ENCODE measurements at places on chromosomes 3 and 15. TPM values are rescaled to one million over a fixed set of nuclear protein-coding genes. Genes with fewer than 3 reads are reported as not detected.

DNA sequence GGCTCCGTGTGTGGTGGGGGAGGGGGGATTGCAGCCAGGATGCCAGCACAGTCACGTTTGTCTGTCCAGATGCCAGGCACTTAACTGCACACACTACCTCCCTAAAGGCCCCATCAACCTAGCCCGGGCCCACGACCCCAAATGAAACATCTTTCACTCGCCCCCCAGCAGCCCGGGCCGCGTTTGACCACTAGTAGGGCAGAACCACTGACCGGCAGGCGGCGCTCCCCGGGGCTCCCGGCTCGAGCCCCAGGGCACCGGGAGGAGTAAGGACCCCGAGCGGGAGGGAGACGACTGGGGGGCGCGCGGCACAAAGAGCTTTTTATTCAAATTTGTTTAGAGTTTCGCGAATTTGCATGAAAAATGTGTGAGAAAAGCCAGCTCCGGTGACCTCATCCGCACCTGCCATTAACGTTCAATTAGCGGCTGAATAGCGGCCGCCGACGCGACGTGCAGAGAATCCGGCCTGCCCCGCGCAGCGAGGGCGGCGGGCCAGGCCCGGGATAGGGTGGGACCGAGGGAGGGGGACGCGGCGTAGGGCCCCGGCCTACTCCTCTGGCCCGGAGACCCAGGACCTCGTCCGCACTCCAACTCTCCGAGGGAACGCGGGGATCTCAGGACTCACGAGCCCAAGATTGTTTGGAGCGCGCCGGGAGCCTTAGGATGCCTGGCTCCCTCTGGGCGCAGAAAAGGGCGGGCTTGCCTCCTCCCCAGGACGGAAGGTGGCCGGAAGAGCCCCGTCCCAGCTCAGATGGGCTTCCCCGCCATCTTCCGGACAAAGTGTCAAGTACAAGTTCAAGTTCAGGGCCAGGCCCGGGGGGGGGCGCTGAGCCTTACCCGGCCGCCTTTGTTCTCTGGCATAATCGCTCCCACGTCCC lies 64.9 kb upstream of the POLG start:
- DNase-seq: no peak

- peak; percentile 89 for DNase-seq
Observed at GRCh38 chr3:123419850-123420297, 29.0 kb downstream of the ADCY5 start.

- DNase-seq: no peak
Observed at GRCh38 chr15:74642348-74642733, 26.7 kb downstream of the CLK3 start.

RTP3 gene
- not detected for total RNA-seq
